ENCODE measurements at places on chromosomes 7 and 10. TPM values are rescaled to one million over a fixed set of nuclear protein-coding genes. Genes with fewer than 3 reads are reported as not detected.

DNA sequence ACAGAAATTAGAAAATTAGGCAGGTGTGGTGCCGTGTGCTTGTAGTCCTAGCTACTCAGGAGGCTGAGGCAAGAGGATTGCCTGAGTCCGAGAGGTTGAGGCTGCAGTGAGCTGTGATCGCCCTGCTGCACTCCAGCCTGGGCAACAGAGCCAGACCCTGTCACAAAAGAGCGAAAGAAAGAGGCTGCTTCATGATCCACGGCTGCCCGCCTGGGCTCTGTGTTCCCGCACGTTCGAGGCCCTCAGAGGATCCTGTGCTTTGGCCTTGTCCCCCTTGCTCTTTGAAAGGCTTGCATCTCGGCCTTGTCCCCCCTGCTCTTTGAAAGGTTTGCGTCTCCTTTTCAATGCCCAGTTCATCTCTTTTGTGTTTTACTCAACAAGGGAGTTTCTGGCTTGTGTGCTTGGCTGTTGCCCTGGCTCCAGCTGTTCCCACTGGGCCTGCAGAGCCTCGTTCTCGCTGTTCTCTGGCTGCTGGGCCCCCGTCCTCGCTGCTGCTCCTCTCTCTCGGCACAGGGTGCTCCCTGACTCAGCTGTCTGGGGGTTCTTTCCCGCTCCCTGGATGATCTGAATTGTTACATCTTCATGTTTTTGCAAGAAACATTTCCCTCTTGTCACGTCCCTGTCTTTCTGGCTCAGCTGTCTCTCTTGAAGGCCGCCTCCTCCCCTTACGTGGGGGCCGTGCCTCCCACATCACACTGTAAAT is 45.1 kb upstream of the INPP5A start:
- DNase-seq = no peak

GRCh38 chr7:21819048-21819447 is 126.7 kb downstream of the CDCA7L start:
- DNase-seq = no peak

- no peak for DNase-seq
Observed at GRCh38 chr10:15322356-15322755, 48.7 kb downstream of the FAM171A1 start.

- DNase-seq = no peak
Observed at GRCh38 chr10:25818751-25819150, 115.3 kb upstream of the MYO3A start.

GRCh38 chr7:2141651-2142050 is 91.1 kb downstream of the MAD1L1 start:
- no peak for DNase-seq

GRCh38 chr10:84214612-84215235 is 10.6 kb downstream of the LRIT2 start:
- no peak for DNase-seq

GRCh38 chr7:139284252-139284896 is 53.3 kb downstream of the UBN2 start:
- DNase-seq = no peak

DNA sequence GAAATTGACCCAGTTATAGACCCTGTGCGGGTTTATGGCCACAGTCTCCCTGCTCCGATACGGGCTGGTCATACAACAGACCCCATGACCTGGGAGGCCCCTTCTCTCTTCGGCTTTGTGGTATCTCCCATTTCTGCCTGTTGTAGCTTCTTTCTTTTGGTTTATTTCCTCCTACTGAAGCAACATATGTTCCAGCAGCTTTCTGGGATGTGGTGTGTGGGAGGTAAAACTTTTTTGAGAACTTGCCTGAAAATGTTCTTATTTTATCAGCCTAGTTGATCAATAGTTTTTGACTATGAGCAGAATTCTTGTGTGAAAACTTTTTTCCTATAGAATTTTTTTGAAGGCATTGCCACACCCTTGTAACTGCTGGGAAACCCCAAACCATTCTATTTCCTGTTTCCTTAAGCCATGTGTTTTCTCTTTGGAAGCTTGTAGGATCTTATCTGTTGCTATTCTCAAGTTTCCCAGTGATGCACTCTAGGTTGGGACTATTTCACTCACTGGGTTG is 80.0 kb downstream of the DAGLB start:
- no peak for DNase-seq

DNA sequence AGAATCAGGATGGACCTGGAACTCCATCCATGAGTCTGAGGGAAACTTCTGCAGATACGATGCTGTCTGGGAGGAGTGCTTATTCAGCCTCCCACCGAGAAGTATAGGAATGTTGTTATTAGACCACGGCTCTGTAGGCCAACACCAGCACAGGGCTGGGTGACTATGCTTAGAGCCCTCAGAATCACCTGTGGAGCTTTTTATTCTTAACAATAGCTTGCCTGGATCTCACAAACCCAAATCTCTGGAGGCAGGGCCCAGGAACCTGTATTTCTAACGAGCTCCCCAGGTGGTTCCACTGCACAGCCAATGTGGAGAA is 55.6 kb upstream of the ARID5B start:
- DNase-seq = no peak

DNA sequence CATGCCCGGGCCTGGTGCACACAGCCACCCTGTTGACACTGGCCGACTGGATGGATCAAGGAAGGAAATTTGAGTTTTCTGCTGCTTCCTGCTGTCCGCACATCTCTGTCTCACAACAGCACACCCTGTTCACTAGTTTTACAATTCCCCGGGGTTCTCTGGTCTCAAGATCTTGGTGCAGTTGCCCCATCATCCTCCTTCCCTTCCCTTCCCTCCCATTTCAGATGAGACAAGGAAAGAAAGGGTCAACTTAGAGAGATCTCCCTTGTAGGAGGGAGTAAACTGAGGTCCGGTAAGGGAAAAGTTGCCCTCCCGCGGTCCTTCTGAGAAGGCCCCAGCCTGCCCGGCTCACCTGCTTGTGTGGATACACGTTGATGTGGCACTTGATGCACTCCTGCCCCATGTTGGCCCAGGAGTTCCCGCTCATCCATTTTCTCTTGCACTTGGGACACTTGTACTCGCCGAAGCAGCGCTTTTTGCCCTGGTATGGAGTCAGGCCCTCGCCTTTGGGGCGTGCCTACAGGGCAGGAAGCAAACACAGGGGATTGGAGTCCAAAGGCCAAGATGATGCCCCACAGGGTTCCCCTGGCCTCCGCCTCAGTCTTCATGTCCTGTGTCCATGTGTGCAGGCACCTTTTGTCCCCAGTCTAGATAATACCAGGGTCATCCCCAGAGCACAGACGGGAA is 46.8 kb downstream of the PPIF start:
- no peak for DNase-seq

The AKR1C1 gene
- 0.67 TPM for total RNA-seq

DNA sequence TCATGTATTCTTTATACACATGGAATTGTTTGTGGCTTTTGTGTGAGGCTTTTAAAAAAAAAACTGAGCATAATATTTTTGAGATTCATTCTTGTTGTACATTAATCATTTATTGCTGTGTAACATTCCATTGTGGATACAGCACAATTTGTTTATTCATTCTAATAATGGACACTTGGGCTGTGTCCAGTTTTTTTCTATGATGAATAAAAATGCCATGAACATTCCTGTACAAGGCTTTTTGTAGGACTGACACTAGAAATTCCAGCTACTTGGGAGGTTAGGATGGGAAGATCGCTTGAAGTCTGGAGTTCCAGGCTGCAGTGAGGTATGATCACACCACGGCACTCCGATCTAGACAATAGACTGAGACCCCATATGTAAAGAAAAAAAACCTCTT is 254.3 kb upstream of the CACNA2D1 start:
- DNase-seq = no peak

DNA sequence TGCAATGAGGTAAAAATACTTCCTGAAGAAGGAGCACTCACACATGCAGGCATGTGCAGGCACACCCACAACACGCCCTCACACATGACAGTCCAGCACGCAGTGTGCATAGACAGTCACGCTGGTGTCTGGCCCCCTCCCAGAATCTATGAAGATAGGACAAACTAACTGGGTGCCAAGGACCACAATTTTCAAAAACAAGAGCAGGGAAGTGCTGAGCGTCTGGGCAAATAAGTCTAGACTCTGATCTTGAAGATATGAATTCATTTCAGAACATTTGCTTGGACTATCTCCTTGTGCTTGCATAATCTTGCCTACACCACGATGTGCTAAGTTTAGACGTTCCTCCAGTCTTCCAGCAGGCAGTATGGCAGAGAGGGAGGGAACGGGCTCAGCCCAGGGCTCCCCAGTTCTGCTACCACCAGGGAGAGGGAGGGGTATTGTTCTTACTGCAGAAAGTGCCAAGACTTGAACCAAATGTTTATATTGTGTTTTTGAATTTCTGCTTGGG is 276.5 kb upstream of the KLF6 start:
- no peak for DNase-seq

DNA sequence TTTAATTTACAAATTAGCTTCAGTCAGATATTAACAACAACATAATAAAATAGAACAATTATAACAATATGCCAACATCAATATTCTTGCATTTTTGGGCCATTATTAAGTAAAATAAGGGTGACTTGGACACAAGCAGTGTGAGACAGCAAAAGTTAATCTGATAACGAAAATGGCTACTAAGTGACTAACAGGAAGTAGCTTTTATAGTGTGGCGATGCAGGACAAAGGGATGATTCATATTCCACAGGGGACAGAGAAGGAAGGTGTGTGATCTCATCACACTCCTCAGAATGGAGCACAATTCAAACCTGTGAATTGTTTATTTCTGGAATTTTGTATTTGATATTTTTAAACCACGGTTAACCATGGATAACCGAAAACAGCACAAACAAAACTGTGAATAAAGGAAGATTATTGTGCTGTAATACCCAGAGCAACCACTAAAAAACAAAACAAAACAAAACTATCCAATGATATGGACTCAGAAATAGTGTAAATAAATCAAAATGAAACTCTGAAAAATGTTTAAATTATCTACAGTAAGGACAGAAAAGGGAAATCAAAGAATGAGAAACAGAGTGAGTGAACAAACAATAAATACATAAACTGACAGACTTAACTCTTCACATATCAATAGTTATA is 66.9 kb upstream of the TFEC start:
- no peak for DNase-seq

DNA sequence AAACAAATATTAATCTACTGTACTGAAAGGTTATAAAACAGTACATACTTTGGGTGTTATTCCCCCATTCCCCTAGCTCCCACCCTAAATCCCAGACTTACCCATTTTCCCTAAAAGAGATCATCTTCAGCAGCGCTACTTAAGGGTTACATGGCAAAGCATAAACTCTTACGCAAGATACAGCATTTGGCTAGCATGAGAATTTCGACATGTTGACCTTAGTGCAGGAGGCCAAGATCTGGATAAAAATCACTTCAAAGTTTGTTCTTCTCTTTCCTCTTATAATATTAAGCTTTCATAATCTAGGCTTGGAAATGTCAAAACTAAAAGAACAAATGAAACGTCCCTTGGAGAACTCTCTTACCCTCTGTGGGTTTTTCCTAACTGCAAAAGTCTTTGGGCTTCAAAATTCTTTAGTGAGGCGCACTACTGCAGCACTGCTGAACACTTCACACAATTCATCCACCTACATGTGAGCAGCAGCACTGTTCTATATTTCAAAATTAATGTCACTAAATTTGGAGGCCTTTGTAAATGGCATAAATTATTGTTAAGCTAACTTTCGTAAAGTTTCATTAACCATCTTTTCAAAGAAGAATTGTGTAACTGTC is 59.5 kb upstream of the PDLIM1 start:
- no peak for DNase-seq

GRCh38 chr10:100748231-100749058 is 3.1 kb downstream of the PAX2 start:
- DNase-seq = no peak

DNA sequence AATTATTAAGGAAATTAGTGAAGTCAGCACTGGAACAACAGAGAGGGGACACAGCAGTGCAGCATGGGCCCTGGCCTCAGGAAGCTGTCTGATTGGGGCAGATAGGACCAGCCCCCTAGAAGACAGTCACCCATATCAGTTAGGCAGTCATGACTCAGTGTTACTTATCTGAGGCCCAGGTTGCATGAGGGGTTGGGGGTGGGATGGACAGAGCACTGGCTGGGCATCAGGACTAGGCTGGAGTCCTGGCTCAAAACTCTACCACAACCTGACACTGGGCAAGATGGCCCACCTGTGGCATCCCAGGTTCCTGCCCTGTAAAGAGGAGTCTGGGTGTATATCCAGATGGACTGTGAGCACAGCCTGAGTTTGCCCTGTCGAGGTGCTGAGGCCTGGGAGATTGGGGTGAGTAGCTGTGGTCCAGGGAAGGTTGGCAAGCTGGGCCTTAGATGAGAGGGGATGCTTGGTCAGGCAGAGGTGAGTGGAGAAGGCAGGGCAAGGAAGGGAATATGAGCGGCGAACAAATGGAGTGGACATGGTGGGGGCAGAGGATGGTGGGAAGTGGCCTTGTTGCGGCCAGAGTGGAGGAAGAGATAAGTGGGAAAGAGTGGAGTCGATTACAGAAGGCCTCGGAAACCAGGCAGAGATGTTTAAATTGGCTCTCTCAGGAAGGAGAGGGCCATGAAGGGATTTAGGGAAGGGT is 37.5 kb downstream of the HK1 start:
- no peak for DNase-seq

The IQCE gene
- 17.0 TPM for total RNA-seq

The UBTD1 gene
- 25.6 TPM for total RNA-seq

The UPK3B gene
- total RNA-seq = 1.5 TPM

DNA sequence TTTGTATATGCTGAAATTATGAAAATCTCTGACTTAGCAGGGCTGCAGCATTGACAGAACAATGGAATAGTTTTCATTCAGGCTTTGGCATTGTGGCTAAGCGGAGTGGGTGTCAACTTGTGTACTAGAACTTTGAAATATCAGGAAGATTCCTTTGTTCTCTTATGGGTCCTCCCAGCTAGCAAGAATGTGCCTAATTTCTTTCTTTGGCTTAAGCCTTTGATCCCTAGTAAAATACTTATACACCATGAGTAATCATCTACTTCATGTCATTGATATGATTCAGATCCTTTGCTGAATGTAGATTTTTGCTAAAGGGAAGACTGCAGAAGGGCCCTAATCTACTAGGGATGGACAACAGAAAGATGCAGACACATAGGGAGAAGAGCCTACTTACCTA is 6.2 kb downstream of the AVL9 start:
- no peak for DNase-seq

GRCh38 chr10:48720611-48721010 is 35.9 kb downstream of the WDFY4 start:
- no peak for DNase-seq

The PNLIPRP1 gene
- total RNA-seq = not detected

DNA sequence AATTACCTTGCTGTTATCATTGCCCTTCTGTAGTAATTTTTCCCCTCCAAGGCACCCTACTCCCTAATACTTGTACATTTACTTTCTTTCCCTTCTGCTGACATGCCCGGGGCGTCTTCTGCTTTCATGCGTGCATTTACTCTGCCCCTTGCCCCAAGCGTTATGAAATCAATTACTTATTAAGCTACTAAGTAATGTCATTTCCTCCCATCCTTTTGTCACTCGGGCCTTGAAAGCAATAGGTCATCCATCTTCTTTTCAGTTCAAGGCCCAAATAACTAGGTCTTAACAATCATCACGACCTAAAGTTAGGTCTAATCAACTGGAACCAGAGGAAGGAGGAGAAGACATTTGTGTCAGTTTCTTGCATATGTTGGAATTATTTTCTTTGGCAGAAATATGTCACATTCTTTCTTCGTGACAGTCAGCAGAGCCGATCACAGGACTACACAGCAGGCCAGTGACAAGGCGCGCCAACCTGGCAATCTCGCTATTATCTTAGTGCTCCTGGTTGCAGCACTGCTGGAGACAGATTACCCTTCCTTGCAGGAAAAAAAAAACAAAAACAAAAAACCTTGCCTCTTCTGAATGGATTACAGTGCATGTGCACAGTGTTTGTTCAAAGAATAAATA is 179.2 kb downstream of the RELN start:
- no peak for DNase-seq

GRCh38 chr7:4139656-4140625 is 542.2 kb upstream of the FOXK1 start:
- no peak for DNase-seq

GRCh38 chr10:79058899-79059841 is 9.6 kb upstream of the ZMIZ1 start:
- no peak for DNase-seq
